Left kidney (tissue), 8 donors: ENCODE measurements at places on chromosomes 2 and 18.

GRCh38 chr18:32530947-32531651 is 60.4 kb upstream of the GAREM1 start:
- DNase-seq, result no peak

DNA sequence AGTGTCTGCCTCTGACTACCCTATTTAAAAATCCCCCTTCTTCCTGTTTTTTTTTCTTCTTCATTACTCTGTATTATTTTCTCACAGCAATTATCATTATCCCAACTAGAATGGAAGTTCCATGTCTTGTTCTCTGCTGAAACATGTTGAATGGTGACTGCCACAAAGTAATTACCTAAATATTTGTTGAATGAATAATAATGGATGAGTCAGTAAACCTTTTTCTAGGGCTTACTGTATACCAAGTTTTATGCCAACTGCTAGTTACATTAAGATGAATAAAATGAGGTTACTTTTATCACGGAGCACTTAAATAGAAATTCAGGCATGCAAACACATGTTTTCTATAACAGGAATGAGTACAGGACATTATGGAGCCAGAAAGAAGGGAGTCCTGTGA is 490.6 kb downstream of the THSD7B start:
- no peak for DNase-seq

GRCh38 chr2:178331474-178332432 is 119.2 kb downstream of the PRKRA start:
- DNase-seq, result no peak

GRCh38 chr2:238345297-238345968 is 25.1 kb downstream of the TRAF3IP1 start:
- no peak for DNase-seq
